ENCODE measurements at places on chromosomes 7 and 10.
A peak's percentile ranks its signal among the peaks of the same experiment; 100 is the strongest.

- DNase-seq, result no peak
Measured at GRCh38 chr7:2864999-2865670, 21.0 kb upstream of the GNA12 start.

DNA sequence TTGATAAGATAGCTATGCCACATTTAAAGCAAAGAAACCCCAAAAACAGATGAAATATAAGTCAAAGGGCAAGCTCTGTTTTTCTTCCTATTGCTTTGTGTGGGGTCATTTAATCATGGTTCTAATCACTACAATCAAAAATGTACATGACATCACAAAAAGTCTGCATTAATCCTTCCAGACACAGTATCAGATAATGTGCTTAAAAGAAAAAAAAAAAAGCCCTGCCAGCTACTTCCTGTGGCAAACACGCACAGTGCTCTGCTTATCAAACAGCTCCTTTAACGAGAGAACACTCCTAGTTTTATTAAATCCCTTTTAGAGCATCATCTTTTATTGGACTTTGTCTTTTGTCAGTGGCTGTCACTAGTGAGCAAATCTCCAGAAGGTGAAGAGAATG, 1005.8 kb downstream of the GATA3 start:
- DNase-seq, result no peak

DNA sequence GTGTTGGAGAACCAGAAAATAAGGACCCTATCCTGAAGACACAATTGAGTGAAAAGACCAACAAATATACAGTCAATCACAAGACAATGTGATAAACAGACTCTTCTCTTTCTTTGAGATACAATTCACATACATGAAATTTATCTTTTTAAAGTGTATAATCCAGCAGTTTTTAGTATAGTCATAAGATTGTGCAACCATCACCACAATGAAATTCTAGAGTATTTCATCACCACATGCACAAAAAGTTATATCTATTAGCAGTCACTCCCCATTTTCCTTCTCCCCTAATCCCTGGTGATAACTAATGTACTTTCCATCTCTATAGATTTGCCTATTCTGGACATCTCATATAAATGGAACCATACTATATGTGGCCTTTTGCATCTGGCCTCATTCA, 8.2 kb upstream of the SORBS1 start:
- no peak for DNase-seq

DNA sequence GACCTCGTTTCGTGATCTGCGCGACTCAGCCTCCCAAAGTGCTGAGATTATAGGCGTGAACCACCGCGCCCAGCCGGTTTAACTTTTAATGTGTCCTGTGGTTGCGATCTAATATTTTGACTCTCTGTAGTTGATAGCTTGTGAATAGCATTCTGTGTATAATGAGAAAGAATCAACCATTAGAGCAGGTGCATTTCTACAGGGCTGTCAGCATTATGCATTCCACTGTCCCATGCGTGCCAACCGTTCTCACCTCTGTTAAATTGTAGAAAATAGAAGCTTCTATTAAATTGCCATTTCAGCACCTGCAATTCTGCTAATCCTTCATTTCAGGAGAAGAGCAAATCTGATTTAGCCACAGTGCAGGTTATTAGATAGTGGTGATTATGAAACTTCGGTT, 61.7 kb downstream of the VIM start:
- no peak for DNase-seq

GRCh38 chr7:13725591-13725990, 263.9 kb downstream of the ETV1 start:
- no peak for DNase-seq

- no peak for DNase-seq
Measured at GRCh38 chr7:35480806-35481205, 214.1 kb downstream of the HERPUD2 start.

DNA sequence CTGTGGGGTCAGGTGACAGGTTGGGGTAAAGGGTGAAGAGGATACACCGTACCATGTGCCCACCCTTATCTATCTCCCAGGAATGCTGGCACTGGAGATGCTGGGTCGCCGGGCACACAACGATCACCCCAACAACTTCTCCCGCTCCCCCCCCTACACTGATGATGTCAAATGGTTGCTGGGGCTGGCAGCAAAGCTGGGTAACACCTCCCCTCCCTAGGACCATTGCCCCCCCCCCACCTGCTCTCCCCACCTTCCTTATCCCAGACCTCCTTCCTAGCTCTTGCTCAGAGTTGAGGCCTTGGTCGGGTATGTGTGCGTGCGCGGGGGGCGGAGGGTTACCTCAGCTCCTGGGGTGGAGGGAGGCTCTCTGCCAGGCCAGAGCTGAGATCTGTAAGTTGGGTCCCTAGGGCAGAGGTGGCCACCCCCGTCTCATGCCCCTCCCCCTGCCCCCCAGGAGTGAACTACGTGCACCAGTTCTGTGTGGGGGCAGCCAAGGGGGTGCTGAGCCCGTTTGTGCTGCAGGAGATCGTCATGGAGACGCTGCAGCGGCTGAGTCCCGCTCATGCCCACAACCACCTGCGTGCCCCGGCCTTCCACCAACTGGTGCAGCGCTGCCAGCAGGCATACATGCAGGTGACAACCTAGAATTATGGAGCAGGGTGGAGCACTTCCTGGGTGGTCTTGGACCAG, 10.7 kb downstream of the NDST2 start:
- DNase-seq, result no peak

DNA sequence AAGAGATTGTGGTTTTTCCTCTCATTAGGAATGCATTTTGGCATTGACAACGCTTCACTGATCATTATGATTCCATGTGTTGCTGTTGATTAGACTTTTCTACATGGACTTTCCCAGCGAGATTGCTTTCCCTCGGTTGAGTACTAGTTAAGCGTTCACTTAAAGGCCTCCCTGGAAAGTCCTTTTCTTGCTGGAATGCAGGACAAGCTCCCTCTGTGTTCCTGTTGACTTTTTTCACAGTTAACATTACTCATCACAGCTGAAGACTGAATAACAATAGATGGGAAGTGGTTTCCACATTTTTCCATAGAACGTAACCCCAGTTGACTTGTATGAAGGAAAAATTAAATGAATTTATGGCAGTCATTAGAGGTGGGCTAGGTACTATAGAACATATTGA, 2.6 kb upstream of the CAV1 start:
- no peak for DNase-seq

GRCh38 chr10:119166564-119166963, 1.1 kb upstream of the SFXN4 start:
- DNase-seq, result no peak

DNA sequence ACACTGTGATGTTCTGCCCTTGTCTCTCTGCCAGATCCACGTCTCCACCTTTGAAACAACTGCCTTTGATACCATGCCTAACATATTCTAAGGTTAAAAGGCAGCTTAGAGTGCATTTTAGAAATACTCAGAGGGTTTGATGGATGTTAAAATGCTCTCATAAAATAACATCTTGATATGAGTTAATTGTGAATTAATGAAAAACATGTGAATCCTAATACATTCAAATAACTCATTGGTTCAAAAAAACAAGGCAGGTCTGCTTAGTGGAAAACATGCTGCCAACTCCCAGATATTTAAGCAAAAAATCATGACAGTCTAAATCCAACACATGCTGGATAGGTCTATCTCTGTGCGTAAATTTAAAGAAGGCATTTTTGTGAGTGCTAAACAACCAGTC, 291.8 kb downstream of the AHR start:
- no peak for DNase-seq

- no peak for DNase-seq
Measured at GRCh38 chr10:62384057-62384446, 9.9 kb downstream of the ZNF365 start.

GRCh38 chr10:29501692-29502091, 133.1 kb downstream of the SVIL start:
- no peak for DNase-seq

DNA sequence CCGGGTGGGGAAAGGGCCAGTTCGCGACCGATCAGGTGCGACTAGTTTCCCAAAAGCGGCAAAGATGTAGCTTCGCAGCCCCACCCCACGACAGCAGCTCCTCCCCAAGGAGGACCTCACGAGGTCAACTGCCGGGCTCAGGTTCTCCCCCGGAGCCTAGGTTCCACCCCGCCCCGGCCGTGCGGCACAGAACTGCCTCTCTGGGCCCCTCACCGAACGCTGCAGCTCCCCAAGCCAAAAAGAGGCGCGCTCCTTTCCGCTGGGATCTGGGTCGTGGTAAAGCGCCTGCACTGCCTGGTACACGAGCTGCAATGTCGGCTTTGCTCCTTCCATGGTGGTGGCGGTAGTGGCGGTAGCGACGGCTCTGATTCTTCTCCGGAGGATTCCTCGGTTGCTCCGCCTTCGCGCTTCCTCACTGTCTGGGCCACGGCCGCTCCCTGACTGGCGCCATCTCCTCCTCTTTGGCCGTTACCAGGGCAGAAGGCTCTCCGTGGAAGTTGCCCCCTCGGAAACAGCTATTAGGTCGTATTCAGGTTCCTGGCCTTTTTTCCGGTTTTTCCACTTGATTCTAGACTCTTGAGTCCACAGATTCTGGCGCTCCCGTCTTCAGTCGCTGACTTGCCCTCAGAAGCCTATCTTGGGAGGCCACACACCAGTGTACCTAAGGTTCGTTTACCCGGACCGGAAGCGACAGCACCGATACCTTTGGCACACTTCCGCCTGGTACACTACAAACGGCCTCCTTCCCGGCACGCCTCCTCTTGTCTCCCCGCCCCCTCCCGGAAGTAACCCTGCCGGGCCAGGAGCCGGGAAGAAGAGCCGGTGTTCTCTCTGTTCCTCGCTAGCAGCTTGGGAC, at the start of gene TNPO3:
Gene TNPO3, minus strand, starts transcription at position 674 of the 856 bp plus-strand sequence. Its CDS starts 341 bp downstream, at position 333.
- DNase-seq, result peak; percentile 90

DNA sequence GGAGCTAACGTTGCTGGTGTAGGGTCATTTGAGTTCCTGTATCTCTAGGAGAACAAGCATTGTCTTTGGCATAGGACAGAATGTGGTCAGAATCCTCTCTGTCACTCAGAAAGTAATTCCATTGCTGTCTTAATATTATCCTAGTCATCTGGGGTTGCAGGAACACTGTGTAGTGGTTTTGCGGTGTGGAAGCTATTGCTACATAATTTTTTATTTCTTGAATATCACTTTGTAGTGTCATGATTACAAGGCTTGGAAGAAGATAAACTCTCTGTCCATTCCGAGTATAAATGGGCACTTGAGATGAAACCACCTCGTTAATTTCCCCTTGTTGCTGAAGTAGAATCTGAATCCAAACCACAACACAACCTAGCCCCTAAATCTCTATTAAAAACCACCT, 919.2 kb downstream of the LRMDA start:
- no peak for DNase-seq

DNA sequence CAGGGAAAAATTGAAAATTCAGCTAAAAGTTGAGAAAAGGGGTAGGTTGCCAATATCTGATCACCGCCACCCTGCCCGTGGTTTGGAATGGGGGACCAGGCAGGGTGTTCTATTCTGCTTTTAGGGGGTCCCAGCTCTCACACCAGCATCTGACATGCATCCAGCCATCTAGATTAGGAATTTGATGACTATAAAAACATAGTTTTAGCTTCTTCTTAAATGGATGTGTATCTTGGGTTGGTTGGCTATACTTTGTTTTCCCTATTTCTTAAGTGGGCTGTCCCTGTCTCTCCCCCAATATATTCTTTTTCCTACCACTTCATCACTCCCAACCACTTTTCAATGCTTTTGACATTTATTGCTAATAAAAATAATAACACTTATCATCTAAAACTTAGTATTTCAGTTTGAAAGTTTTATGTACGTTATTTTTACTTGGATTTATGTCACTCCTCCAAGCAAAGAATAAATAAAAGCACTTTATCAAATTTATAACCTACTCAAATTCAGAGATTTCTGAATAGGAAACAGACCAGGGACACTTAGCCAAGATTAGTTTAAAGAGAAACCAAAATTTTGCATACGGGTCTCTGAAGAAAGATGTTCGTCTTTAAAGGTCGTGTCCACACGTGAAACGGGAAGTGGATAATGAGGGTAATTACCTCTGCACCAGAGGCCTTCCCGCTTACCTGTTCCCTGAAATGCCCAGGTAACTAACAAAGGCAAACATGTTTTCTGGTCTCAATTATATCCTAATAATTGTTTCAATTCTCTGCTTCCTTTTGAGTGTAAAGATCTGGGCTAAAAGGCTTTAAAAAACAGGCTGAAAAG, 233.2 kb upstream of the AUTS2 start:
- DNase-seq, result no peak

GRCh38 chr10:77943121-77943901, 16.8 kb upstream of the DLG5 start:
- no peak for DNase-seq

- DNase-seq, result no peak
Measured at GRCh38 chr7:54778696-54779540, 19.9 kb upstream of the SEC61G start.

- DNase-seq, result no peak
Measured at GRCh38 chr7:84022684-84023308, 171.8 kb downstream of the SEMA3A start.

- no peak for DNase-seq
Measured at GRCh38 chr7:92609921-92610518, 19.8 kb upstream of the FAM133B start.

GRCh38 chr10:120507651-120508050, 50.6 kb downstream of the PLPP4 start:
- DNase-seq, result no peak

DNA sequence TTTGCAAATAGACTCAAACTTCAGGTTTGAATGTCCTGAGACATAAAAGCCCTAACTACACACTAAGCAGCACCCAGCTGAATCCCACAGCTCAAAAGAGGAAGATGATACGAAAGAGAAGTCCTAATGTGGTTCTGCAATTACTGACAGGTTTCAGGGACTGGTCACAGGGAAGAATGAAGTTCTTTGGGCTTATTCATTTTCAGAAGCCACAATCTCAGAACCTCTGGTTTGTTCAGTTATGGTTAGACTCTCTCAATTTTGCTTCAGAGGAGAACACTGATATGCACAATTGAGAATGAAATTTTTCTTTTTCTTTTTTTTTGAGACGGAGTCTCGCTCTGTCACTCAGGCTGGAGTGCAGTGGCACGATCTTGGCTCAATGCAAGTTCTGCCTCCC, 94.6 kb upstream of the FAM180A start:
- DNase-seq, result no peak

GRCh38 chr10:66591865-66592264, 334.0 kb upstream of the LRRTM3 start:
- DNase-seq, result no peak

DNA sequence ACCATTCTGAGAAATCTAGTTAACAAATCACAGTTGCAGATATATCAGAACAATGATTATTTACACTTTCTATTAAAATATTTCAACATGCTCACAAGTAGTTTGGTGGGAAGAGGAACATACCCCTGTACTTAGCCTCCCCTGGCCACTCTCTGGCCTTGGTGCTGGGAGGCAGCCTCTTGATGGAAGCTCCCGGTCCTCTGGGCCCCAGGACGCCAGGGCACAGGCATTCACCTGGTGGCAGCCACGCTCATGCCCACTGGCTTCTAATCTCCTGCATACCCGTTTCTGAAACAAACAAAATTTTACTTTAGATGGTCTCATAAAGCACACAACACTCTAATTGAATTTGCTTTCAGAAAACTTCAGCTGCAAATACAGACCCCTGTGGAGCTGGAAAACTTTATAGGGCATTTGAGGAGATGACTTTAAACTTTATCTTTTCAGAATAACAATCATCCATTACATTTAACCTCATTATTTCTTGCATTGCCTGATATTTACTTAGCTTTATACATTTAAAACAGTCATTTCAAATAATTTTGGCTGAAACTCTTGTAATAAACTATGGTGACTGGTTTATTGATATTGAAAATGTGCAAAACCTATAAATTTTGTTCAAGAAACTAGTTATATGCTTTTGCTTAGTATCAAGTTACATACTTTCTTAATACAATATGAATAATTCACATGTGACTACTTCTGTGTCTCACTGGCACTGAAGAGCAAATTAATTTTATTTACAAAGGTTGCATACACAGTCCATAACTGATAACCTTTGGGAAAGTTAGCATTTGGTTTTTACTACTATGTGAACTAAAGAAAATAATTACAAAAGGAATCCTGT, 30.8 kb downstream of the C10orf143 start:
- DNase-seq, result no peak
